ENCODE measurements at places on chromosomes 12 and 14. TPM values are rescaled to one million over a fixed set of nuclear protein-coding genes. Genes with fewer than 3 reads are reported as not detected.

GRCh38 chr12:115543269-115543668 lies 734.2 kb downstream of the MED13L start:
- no peaks in the 10 kb centered on the region for H3K36me3 ChIP-seq
- no peak overlapping the region for H3K27ac ChIP-seq
- no peaks in the 10 kb centered on the region for H3K27me3 ChIP-seq
- H3K4me3 ChIP-seq: no peak overlapping the region
- DNase-seq: no peak

DNA sequence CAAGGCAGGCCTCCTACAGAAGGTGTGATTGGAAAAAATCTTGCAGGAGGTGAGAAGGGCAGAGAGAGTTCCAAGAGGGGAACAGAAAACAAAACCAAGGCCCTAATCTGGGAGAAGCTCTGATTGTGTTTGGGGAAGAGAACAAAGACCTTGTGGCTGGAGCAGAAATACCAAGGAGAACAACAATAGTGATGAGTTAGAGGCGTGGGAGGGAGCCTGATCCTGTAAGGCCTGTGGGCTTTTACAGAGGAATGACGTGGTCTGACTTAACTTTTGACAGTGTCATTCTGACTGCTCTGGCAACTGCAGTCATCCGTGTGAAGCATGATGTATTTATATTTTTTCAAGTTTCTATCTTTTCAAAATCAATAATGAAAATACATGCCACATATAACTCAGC lies 200.6 kb downstream of the ANO4 start:
- H3K27ac ChIP-seq: no peak overlapping the region
- no peak overlapping the region for H3K4me3 ChIP-seq
- H3K36me3 ChIP-seq: no peaks in the 10 kb centered on the region
- H3K27me3 ChIP-seq: no peaks in the 10 kb centered on the region
- no peaks in the 10 kb centered on the region for H3K4me1 ChIP-seq
- DNase-seq: no peak

The GNPTAB gene
- polyA plus RNA-seq: 25.1 TPM

DNA sequence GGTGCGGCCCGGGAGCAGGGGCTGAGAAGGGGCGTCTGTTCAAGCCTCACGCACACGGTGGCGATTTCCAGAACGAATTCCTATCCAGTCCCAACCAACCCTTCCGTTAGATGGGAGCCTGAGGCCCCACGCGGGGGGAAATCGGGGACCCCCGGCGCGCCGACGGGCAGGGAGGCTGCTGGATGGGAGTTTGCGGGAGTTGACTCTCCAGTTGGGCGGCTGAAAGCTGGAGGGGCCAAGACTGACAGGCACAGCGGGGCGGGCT lies 9.8 kb downstream of the EXOC3L4 start:
- H3K27me3 ChIP-seq: peaks cover 25% of the 10 kb centered on the region
- no peak for DNase-seq
- no peak overlapping the region for H3K4me3 ChIP-seq
- H3K4me1 ChIP-seq: peaks cover 6% of the 10 kb centered on the region

DNA sequence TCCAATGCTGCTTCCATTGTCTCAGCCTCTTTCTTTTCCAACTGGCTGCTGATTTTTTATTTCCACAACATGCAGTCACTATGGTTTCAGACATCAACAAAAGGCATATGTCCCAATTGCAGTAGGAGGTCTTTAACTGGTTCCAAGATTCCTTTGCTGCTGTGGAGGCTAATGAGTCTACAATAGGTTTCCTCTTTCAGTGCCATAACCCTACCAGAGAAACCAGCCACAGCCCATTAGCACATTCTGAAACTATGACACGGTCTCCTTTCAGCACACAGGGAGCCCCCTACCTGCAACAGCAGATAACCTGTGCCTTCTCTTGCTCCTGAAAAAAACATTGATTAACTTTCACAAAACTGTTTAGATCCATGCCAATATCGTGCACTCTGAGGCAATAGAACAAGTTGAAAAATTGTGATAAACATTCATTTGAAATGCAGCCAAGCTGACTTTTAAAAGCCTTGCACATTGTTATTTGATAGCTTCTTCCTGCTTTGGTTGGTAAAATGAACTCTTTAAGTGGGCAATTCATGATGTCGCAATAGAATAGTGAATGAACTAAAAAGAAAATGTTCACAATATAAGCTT lies 32.4 kb downstream of the PLEKHG7 start:
- no peaks in the 10 kb centered on the region for H3K27me3 ChIP-seq
- no peaks in the 10 kb centered on the region for H3K36me3 ChIP-seq
- peaks cover 18% of the 10 kb centered on the region for H3K4me1 ChIP-seq

- H3K27me3 ChIP-seq: no peaks in the 10 kb centered on the region
- no peak overlapping the region for H3K4me3 ChIP-seq
- H3K36me3 ChIP-seq: peaks cover 43% of the 10 kb centered on the region
These were observed 99.3 kb downstream of the KIF21A start for GRCh38 chr12:39343665-39344064.

- H3K27ac ChIP-seq: no peak overlapping the region
- H3K27me3 ChIP-seq: no peaks in the 10 kb centered on the region
- DNase-seq: no peak
These were observed 138.1 kb downstream of the TMEM117 start for GRCh38 chr12:43973993-43974392.

The KLRG1 gene
- polyA plus RNA-seq: 5.1 TPM

DNA sequence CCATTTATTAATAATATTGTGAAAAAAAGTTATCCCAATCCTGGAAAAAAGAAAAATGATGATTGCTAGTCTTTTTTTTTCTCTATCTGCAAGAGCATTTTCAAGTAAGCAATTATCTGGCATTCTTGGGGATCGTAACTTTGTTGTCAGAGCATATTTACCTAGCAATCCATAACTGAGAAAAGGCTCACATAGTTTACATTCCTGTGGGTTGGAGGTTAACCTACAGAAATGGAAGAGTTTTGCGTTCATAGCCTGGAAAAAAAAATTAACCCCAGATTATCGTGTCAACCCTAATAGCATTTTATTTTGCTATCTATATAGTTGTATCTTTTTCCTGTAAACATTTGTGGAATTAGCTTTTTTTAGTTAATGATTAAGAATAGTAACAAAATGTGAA lies 292.3 kb downstream of the DAD1 start:
- no peaks in the 10 kb centered on the region for H3K36me3 ChIP-seq
- H3K27me3 ChIP-seq: no peaks in the 10 kb centered on the region
- DNase-seq: no peak
- H3K4me3 ChIP-seq: no peak overlapping the region
- no peak overlapping the region for H3K27ac ChIP-seq
- H3K4me1 ChIP-seq: no peaks in the 10 kb centered on the region

The TAS2R10 gene
- polyA plus RNA-seq: 0.21 TPM

DNA sequence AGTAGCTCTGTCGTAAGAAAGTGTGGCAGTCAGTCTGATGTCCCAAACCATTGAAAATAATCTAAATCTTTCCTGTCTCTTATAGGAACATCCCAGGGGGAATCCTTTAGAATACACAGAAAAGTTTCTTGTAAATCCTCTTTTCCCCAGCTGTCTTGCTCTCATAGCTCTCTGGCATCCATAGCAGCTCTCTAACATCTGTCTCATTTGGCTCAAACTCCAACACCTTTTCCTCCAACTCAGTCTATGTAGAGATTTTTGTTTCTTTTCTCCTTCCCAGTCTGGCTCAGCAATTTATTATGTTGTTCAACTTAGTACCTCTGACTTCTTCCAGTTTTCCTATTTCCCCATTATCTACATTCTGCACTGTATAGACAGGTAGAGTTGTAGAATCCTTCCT lies 84.4 kb upstream of the NEDD1 start:
- H3K27me3 ChIP-seq: no peaks in the 10 kb centered on the region
- no peak overlapping the region for H3K27ac ChIP-seq
- H3K4me3 ChIP-seq: no peak overlapping the region
- no peak for DNase-seq
- no peaks in the 10 kb centered on the region for H3K36me3 ChIP-seq

- H3K4me1 ChIP-seq: no peaks in the 10 kb centered on the region
- H3K27me3 ChIP-seq: no peaks in the 10 kb centered on the region
- H3K4me3 ChIP-seq: no peak overlapping the region
- H3K36me3 ChIP-seq: no peaks in the 10 kb centered on the region
- no peak overlapping the region for H3K27ac ChIP-seq
These were observed 1089.3 kb downstream of the SLC16A7 start for GRCh38 chr12:60684988-60685655.

The KCNA5 gene
- polyA plus RNA-seq: not detected

DNA sequence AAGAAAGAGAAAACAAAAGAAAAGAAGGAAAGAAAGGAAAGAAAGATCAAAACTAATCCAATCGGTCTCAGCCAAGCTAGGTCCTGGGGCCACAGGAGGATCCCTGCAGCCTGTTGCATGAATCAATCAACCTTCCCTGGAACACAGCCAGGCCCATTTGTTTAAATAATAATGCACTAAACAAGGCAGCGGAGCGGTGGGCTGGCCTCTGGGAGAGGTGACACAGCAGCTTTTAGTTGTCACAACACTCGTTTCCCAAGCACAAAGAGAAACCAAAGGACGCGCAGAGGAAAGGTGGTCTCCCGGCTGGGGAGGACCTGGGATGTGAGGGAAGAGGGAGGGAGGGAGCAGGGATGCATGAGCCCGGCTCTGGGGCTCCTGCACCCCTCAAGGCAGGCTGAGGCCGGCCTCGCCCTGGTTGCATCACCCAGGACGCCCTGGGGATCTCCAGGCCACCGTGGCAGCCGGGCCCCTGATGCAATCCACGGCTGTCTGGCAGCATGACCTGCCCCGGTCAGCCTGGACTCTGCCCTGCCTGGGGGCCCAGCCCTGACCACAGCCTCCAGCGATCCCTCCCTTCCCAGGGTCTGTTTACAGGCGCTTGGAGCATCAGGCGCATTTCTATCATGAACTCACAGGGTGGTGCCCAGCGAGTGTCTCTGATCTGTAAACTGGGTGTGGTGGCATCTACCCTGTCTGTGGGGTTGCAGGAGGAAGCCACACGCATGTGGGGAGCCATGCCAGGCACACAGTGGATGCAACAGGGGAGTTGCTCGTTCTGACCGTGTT lies 32.5 kb downstream of the MMP17 start:
- no peaks in the 10 kb centered on the region for H3K4me1 ChIP-seq
- DNase-seq: peak; percentile 69
- no peaks in the 10 kb centered on the region for H3K36me3 ChIP-seq
- H3K27me3 ChIP-seq: no peaks in the 10 kb centered on the region

DNA sequence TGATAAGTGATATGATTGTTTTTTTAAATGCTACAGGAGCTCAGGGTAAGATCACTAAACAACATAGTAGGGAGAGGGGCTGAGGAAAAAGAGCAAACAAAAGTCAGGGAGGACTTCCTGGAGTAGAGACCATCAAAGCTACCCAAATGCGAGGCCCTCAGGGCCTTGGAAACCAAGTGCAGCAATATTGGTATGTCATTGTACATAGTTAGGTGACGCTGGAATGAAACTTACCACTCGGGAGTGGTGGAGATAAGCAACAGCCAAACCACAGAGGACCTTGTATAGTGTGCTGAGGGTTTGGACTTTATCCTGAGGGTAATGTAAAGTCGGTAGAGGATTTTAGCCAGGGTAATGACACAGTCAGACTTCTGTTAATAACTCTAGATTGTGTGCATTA lies 13.8 kb downstream of the KITLG start:
- no peaks in the 10 kb centered on the region for H3K36me3 ChIP-seq
- H3K4me3 ChIP-seq: no peak overlapping the region
- DNase-seq: no peak
- peak overlapping the region; percentile 17 for H3K27ac ChIP-seq
- H3K27me3 ChIP-seq: no peaks in the 10 kb centered on the region

DNA sequence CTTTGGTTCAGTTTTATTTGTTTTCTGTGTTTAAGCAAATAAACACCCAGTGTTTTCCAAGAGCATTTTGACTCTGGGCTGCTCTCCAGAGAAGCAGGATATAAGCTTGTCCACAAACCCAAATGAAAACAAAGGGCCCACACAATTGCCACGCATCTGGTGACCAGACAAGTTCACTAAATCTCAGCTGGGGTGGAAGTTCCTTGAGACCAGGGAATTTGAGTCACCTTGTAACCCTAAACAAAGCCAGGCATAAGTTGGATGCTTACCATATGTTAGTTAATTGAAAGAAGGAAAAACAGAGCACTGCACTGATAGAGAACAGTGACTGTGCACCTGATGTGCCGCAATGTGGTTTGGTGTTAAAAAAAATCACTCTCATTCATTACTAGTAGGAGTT lies 1.6 kb upstream of the TXNRD1 start:
- peaks cover 8% of the 10 kb centered on the region for H3K4me1 ChIP-seq
- H3K27me3 ChIP-seq: no peaks in the 10 kb centered on the region
- H3K27ac ChIP-seq: no peak overlapping the region
- H3K4me3 ChIP-seq: no peak overlapping the region
- peak; percentile 58 for DNase-seq
- H3K36me3 ChIP-seq: no peaks in the 10 kb centered on the region

GRCh38 chr14:22554498-22555383 lies 34.3 kb downstream of the DAD1 start:
- H3K36me3 ChIP-seq: no peaks in the 10 kb centered on the region
- H3K4me3 ChIP-seq: no peak overlapping the region
- no peak overlapping the region for H3K27ac ChIP-seq
- H3K27me3 ChIP-seq: no peaks in the 10 kb centered on the region

DNA sequence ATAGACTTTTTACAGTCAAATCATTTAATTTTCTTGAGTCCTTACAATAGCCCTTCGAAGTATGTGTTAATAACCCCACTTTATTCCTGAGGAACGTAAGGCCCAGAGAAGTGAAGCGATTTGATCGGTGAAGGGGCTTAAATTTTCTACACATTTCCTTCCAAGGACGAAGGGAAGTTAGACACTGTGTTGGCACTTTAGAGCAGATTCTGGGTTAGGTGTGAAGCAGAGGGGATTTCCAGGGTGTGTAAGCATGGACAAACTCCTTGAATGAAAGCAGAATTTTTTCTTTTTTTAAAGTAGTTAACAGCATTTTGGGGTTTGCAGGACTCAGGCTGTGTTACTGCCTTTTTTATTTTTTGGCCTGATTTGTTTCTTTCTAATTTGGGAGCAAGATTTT lies 38.9 kb downstream of the PRORP start:
- H3K36me3 ChIP-seq: peaks cover 12% of the 10 kb centered on the region
- H3K4me1 ChIP-seq: peaks cover 8% of the 10 kb centered on the region
- H3K27me3 ChIP-seq: no peaks in the 10 kb centered on the region
- H3K4me3 ChIP-seq: no peak overlapping the region
- DNase-seq: no peak

DNA sequence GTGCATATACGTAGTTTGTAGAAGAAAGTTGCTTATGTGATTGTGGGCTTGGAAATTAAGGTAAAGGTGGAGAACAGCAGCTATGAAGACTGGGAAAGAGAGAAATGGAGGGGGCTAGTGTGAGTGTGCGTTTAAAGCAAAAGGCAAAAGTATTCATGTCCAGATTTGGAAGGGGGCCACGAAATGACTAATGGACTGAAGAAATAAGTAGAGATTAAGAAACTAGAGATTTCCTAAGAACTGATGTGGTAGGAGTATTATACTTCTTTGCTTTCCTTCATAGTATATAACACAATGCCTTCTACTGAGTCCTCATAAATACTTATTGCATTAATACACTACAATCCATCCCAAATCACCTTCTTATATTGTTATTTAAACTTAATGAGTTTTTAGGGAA lies 298.6 kb upstream of the NOVA1 start:
- no peaks in the 10 kb centered on the region for H3K4me1 ChIP-seq
- H3K36me3 ChIP-seq: no peaks in the 10 kb centered on the region
- no peak overlapping the region for H3K4me3 ChIP-seq
- no peaks in the 10 kb centered on the region for H3K27me3 ChIP-seq
- no peak for DNase-seq

The TGFB3 gene
- 7.6 TPM for polyA plus RNA-seq

- no peaks in the 10 kb centered on the region for H3K27me3 ChIP-seq
- no peak overlapping the region for H3K27ac ChIP-seq
- no peak overlapping the region for H3K4me3 ChIP-seq
- no peaks in the 10 kb centered on the region for H3K4me1 ChIP-seq
- DNase-seq: no peak
- no peaks in the 10 kb centered on the region for H3K36me3 ChIP-seq
These were observed 6.7 kb downstream of the HSD17B6 start for GRCh38 chr12:56769868-56770267.

GRCh38 chr14:61575551-61576150 lies 119.7 kb upstream of the HIF1A start:
- H3K27ac ChIP-seq: no peak overlapping the region
- H3K36me3 ChIP-seq: no peaks in the 10 kb centered on the region
- H3K4me1 ChIP-seq: peaks cover 24% of the 10 kb centered on the region
- H3K27me3 ChIP-seq: no peaks in the 10 kb centered on the region
- DNase-seq: no peak
